ENCODE measurements at places on chromosomes 4 and X.

DNA sequence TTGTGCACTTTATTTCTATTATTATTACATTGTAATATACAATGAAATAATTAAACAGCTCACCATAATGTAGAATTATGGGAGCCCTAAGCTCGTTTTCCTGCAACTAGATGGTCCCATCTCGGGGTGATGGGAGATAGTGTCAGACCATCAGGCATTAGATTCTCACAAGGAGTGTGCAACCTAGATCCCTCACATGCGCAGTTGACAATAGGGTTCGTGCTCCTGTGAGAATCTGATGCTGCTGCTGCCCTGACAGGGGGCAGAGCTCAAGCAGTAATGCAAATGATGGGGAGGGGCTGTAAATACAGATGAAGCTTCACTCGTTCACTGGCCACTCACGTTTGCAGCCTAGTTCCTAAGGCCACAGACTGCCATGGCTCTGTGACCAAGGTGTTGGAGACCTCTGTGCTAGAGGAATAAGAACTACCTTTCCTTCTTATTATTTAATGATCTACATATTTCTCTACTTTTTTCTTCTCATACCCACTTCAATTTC, 492.9 kb upstream of the INTU start:
- DNase-seq: no peak

DNA sequence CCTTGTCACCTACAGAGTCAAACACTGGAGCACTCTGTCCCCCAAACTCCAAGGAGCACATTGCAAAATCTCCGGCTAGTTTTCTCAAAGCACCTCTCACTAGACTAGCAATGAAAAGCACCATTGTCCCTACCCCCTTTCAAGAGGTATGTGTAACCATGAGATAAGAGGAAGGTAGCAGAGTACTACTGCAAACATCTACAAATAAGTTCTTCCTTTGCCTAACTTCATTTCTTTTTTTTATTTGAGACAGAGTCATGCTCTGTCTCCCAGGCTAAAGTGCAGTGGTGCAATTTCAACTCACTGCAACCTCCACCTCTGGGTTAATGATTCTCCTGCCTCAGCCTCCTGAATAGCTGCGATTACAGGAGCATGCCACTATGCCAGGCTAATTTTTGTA, 17.7 kb downstream of the PPP4R3C start:
- no peak for DNase-seq

GRCh38 chr4:102527695-102528283, 26.6 kb downstream of the NFKB1 start:
- no peak for DNase-seq

- no peak for DNase-seq
Observed at GRCh38 chr4:10343656-10344055, 113.6 kb downstream of the ZNF518B start.

GRCh38 chr4:11605597-11605996, 176.9 kb upstream of the HS3ST1 start:
- DNase-seq: no peak

DNA sequence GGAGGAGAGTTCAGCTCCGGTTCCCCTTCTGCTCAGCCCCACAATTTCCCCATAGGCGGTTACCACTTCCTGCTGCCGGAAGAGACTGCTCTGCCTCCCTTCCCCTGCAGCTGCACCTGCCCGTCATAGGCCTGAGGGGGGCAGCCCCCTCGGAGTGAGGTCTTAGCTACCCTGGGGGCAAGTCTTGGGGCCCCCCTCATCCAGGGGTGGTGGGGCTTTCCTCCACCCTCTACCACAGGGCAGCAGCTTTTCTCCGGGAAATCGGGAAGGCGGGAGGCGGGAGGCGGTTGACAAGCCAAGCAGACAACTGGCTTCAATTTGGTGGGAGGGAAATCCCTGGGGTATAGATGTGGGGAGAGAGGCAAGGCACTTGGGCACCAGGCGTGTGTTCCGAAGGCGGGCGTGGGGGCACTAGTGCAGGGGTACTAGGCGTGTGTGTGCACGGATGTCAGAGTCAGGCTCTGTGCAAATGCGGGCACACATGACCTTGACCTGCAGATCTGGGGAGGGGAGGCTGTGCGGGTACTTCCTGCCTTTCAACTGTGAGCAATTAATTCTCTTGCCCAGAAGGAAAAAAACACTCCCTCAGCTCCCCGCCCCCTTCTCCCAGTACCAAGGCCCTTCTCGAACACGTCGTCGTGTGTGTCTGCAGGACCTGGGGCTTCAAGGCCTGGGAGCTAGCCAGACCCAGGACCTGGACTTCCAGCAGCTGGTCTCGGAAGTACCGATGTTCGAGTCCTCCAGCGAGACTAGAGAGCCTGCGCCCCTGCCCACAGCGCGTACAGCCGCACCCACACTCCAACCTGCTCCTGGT, 1.0 kb upstream of the ARHGAP4 start:
- no peak for DNase-seq

DNA sequence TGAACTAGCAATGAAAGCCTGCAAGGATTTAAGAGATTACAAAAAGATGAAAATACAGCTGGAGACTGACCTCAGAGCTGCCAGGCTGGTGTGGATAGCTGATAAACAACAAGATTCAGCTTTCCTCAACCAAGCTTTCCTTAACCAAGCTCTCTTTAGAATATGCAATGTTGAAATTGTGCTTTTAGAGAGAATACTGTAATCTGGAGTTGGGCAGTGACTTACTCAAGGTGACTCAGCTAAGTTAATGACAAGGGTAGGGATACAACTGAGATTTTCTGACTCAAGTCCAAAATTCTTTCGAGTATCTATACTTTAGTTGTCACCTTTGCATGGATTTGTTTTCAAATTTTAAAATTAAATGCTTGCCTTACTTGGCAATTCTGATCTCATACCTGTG, 98.0 kb downstream of the AMMECR1 start:
- no peak for DNase-seq

DNA sequence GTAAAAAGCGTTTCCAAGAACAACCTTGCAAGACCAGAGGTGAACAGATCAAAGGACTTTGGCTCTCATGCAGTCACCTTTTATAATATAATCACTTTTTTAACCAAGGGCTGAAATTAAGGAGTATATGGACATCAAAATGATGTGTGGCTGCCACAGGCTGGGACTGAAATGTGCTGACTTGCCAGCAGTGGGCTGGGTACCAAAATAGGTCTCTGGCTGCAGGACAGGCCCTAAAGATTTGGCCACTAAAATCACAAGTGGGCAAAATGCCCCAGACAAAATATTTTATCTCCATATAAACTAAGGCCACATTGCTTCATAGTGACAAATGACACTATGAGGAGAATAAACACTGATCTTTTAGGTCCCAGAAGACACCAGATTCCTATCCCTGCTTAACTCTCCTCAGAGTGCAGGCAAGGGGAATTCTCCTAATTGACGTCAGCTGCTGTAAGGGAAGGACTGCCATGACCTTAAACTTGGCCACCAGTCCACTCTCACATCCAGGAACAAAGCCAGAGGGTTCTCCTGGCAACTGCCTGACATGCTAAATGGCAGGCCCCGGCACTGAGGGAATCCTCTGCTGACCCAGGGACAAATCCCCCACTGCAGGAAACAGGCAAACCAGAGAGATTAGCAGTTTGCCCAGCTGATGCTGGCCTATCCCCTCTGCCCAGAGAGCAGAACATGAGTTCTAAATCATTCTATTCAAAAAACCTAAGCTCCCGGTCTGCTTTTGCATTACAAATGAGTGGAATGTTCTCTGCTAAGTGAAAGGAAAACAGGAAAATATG, 155.8 kb downstream of the PPP3CA start:
- peak; percentile 87 for DNase-seq

GRCh38 chrX:119007189-119007770, 32.9 kb downstream of the LONRF3 start:
- no peak for DNase-seq

GRCh38 chr4:109441862-109442458, 8.3 kb downstream of the SEC24B start:
- DNase-seq: no peak

GRCh38 chr4:152780267-152780778, 569 bp downstream of the ARFIP1 start:
- DNase-seq: no peak

DNA sequence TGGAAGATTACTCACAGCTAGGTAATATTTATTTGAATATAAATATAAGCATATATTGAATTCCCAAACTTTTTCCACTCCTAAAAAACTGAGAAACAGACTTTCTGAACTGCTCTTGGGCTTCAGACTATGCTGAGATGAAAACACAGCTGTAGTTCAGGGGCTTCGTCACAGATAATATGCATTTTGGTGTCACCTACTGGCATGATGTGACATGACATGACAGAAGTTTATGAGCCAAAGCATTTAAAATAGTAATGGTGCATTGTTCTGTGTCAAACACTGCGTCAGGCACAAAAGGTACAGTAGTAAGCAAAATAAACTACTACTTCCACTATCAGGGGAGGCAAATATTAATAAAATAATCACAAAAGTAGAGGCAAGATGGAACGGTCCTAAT, 171.3 kb downstream of the BTC start:
- no peak for DNase-seq

DNA sequence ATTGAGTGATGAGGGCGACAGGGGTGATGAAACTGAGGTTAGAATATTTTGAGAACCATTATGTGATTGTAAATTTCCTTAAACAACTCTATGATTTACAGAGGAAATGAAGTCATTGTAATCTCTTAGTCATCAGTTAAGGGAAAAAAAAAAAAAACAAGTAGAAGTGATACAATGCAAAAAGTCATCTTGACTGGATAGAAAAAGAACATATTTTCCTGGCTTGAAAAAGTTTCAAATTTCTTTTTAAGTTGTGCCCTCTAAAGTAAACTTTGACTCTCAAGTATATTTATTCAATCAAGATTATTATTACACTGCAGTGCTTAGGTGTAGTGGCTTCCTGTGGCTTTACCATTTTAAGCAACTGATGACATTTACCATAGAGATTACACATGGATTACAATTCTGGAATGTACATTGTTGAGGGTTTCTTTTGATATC, 40.6 kb downstream of the GABRB1 start:
- DNase-seq: no peak

DNA sequence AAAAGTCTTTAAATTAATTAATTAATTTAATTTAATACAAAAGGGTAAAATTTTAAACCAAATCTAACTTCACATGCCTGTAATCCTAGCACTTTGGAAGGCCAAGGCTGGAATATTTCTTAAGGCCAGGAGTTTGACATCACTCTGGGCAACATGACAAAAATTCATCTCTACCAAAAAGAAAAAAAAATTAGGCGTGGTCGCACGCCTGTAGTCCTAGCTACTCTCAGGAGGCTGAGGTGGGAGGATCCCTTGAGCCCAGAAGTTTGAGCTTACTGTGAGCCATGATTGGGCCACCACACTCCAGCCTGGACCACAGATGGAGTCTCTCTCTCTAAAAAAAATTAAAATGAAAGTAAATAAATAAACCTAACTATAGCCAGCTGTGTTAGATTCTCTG, 39.2 kb upstream of the ANTXR2 start:
- DNase-seq: no peak

DNA sequence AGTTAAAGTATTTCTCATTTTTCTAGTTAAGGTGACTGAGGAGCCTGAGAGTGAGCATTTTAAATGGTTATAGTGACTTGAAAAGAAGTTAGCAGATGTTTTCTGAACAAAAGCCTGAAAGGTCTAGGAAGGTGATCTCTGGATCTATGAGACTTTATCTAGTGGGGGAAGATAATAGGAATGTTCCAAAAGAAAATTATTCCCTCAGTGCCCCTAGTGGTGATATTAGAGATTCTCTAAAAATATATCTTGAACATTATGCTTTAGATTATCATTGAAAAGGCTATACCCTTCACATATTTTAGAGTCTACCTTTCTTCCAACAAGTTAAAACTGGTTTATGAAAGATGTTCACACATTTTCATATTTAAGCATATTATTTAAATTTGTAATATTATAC, 69.0 kb upstream of the SPANXN1 start:
- DNase-seq: no peak

DNA sequence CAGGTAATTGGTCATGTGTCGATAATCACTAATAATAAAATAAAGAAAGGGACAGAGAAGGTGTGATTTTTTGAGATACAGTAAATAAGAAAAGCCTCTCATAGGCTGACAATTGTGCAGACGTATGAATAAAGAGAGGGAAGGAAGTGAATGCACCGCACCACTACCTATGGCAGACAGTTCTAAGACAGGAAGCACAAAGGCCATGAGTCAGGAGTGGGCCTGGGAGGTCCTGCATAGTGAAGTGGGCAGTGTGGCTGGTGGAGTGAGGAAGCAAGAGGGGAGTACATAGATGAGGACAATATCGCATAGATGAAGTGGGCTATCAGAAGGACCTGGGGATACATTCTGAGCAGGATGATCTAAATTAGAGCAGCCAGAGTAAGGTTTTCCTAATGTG, 75.6 kb downstream of the BMP3 start:
- DNase-seq: no peak

DNA sequence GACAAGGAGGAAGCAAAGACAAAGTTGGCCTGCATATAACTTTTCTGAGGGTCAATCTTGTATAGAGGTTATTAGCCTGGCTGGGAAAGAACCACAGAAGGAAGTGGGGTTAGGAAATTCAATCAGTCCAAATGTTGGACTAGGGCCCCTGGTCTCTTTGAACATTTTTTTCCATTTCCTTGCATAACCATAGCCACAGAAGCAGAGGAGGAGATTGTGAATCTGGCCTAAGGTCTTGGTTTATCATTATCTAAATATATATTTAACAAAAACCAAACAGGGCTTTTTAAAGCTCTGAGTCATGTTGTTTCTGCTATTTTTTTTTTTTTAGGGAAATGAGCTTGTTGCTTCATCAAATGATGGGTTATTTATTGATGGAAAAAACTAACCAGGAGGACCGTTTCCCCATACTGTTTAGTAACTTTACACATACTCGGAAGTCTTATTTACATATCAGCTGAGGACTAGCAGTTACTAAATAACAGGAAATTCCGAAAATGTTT, 97.7 kb upstream of the ACSL4 start:
- DNase-seq: no peak

DNA sequence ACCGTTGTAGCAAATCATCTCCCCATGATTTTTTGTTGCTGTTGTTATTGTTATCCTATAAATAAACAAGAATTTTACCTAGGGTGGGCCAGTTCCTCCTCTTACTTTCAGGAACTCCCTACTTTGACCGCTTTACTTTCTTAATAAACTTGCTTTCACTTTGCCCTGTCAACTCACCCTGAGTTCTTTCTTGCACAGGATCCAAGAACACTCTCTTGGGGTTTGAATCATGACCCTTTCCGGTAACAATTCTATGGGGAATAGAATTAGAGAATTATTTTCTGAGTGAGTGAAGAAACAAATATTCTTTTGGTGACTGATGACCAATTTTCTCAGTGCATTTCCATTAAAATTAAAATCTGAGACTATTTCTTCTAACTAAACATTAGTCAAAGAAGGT, 584.0 kb upstream of the TENM3 start:
- DNase-seq: no peak

- DNase-seq: no peak
Observed at GRCh38 chrX:153492543-153492942, 2.2 kb upstream of the BGN start.

DNA sequence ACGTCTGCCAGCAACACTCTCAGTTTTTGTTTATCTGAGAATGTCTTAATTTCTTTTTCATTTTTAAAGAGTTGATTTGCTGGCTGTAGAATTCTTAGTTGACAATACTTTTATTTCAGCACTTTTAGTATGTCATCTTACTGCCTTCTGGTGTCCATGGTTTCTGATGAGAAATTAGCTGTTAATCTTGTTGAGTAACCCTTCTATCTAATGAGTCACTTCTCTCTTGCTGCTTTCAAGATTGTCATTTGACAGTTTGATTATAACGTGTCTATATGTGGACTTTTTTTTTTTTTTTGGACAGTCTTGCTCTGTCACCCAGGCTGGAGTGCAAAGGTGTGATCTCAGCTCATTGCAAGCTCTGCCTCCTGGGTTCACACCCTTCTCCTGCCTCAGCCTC, 24.0 kb upstream of the TMEM255A start:
- no peak for DNase-seq

All from skeletal muscle cell (primary cell).